ENCODE measurements at places on chromosomes 1 and 21. TPM values are rescaled to one million over a fixed set of nuclear protein-coding genes. Genes with fewer than 3 reads are reported as not detected.

FAM177B gene
- not detected for total RNA-seq

VAV3 gene
- total RNA-seq = 5.2 TPM

DNA sequence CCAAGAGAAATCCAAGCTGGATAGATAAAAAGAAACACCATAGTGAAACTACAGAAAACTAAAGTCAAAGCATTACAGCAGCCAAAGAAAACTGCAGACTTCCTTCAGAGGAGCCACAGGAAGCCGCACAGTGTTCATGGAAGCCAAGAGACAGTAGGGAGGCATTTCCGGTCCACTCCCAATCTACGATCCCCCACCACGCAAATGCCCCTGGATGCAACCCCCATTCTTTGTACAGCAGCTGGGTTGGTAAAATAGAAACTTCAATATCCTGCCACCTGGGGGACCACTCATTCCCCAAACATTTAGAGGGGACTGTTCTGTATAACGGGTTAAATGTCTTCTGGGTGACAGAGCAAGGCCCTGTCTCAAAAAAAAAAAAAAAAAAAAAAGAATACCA lies 43.9 kb upstream of the TSPEAR start:
- no peak for DNase-seq
- no peaks in the 10 kb centered on the region for H3K4me1 ChIP-seq
- no peak overlapping the region for H3K27ac ChIP-seq

GRCh38 chr1:155256058-155256852 lies 972 bp upstream of the ENTREP3 start:
- H3K36me3 ChIP-seq = peaks cover 26% of the 10 kb centered on the region
- H3K4me1 ChIP-seq = peaks cover 33% of the 10 kb centered on the region
- DNase-seq = no peak
- no peaks in the 10 kb centered on the region for H3K27me3 ChIP-seq

- H3K36me3 ChIP-seq = peaks cover 7% of the 10 kb centered on the region
- no peak overlapping the region for H3K27ac ChIP-seq
- no peaks in the 10 kb centered on the region for H3K27me3 ChIP-seq
- no peak for DNase-seq
- peaks cover 8% of the 10 kb centered on the region for H3K4me1 ChIP-seq
Measured at GRCh38 chr1:59468828-59469428, 172.0 kb downstream of the FGGY start.

DNA sequence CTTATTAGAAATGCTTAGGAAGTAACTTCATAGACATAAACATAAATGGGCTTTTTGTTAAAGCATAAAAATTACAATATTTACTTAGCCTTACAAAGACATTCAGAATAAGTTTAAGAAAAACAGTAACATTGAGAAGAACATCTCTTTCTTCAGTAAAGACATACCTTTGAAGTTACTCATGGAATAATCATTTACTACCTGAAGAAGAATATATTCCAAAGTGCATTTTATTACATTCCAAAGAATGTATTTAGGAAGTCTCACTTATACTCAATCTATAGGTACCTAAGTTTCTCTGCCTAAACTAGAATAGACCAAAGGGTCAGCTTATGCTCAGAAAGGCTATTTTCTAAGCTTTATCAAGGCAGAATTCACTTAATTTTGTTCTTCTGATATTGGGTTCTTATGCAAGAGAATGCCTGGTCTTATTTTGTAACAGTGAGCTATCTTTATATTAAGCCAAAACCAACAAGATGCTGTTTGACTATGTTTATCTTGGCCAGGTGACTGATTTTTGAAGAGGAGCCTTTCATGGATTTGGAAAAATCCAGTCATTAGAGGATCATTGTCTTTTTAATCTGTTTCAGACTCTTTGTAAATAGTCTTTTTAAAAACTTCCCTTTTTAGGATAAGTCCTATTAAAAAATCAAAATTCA lies 110.1 kb downstream of the OLFML2B start:
- H3K4me3 ChIP-seq = no peak overlapping the region
- no peaks in the 10 kb centered on the region for H3K27me3 ChIP-seq
- peaks cover 8% of the 10 kb centered on the region for H3K36me3 ChIP-seq
- peaks cover 2% of the 10 kb centered on the region for H3K4me1 ChIP-seq
- no peak for DNase-seq

GRCh38 chr1:87252406-87252805 lies 76.3 kb upstream of the LMO4 start:
- H3K36me3 ChIP-seq = no peaks in the 10 kb centered on the region
- no peak for DNase-seq
- H3K27ac ChIP-seq = no peak overlapping the region
- no peaks in the 10 kb centered on the region for H3K4me1 ChIP-seq
- no peak overlapping the region for H3K4me3 ChIP-seq

GRCh38 chr1:233640179-233640578 lies 26.3 kb downstream of the KCNK1 start:
- DNase-seq = no peak
- no peak overlapping the region for H3K27ac ChIP-seq
- peaks cover 1% of the 10 kb centered on the region for H3K27me3 ChIP-seq
- no peaks in the 10 kb centered on the region for H3K36me3 ChIP-seq

DNA sequence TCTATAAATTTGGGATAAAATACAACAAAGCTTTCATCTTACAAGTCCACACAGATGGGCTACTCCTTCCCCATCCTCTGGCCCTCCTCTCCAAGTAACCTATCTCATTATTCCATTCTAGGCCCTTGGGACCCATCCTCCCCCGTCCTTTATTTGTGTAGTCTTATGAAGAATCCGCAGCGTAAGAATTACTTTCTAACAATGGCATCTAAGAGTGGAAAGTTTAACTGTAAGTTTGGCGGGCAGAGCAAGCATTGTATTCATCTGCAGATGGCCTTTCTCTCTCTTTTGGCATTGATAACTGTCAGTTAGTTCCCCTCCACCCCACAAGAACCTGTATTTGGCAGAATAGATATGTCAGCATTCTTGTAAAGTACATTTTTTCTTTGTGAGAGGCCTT lies 91.9 kb upstream of the TSPAN2 start:
- H3K4me1 ChIP-seq = peaks cover 6% of the 10 kb centered on the region
- H3K27me3 ChIP-seq = no peaks in the 10 kb centered on the region
- DNase-seq = no peak
- H3K27ac ChIP-seq = no peak overlapping the region
- no peak overlapping the region for H3K4me3 ChIP-seq
- no peaks in the 10 kb centered on the region for H3K36me3 ChIP-seq

DNA sequence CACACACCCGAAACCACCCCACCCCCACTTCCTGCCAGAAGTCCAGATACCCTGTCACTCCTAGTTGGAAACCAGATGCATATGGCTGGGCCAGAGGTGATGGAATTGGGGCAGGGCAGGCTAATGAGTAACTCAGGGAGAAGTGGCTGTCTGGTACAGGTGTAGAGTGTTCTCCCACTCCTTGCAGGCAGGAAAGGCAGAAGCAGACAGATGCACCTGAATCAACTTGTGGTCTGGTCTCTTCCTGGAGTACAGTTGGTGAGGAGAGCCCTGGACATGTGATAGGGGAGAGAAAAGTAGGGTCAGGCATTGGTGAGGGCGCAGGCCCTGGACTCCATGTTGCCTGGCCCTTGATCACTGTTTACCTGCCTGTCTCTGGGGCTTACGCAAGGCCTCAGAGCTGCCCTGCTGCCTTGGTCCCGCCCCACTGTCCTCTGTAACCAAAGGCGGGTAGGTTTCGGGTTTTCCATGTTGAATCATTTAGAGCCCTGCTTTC lies 2.5 kb downstream of the CGN start:
- no peaks in the 10 kb centered on the region for H3K36me3 ChIP-seq
- no peak for DNase-seq
- H3K27ac ChIP-seq = no peak overlapping the region
- peaks cover 26% of the 10 kb centered on the region for H3K4me1 ChIP-seq
- peaks cover 6% of the 10 kb centered on the region for H3K27me3 ChIP-seq
- no peak overlapping the region for H3K4me3 ChIP-seq

DNA sequence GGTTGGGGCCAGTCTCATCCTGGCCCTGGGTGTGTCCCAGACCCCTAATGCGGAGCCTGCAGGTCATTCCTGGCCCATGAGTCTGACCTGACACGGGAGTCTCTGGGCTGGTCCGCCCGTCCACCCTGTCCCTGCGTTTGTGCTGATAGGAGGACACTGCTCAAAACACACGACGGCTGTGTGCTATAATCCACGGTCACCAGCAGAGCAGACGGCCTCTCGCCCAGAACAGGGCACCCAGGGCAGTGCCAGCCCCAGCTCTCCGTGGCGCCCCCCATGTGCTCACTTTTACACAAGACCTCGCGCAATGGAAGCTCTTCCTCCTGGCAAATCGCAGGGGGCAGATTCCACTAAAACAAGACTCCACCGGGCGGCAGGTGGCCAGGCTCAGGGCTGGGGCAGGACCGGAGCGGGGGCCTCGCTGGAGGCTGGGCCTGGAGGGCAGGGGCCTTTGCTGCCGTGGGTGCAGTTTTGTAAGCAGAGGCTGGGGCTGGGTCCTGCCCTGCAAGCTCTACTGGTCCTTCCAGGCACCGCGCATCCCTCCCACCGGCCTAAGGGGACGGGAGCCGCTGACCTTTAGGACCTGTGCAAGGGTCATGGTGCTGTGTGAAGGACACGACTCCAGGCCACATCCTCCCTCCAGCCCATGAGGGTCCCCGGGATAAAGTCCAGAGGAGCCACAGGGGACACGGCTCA lies 10.6 kb upstream of the SLC19A1 start:
- H3K27me3 ChIP-seq = peaks cover 3% of the 10 kb centered on the region
- no peaks in the 10 kb centered on the region for H3K36me3 ChIP-seq
- H3K4me3 ChIP-seq = no peak overlapping the region
- H3K4me1 ChIP-seq = peaks cover 43% of the 10 kb centered on the region
- H3K27ac ChIP-seq = peak overlapping the region; percentile 46

- no peak overlapping the region for H3K27ac ChIP-seq
- no peak for DNase-seq
- H3K36me3 ChIP-seq = peaks cover 40% of the 10 kb centered on the region
- peaks cover 24% of the 10 kb centered on the region for H3K4me1 ChIP-seq
Measured at GRCh38 chr1:89873288-89873687, 52.5 kb downstream of the LRRC8D start.

DNA sequence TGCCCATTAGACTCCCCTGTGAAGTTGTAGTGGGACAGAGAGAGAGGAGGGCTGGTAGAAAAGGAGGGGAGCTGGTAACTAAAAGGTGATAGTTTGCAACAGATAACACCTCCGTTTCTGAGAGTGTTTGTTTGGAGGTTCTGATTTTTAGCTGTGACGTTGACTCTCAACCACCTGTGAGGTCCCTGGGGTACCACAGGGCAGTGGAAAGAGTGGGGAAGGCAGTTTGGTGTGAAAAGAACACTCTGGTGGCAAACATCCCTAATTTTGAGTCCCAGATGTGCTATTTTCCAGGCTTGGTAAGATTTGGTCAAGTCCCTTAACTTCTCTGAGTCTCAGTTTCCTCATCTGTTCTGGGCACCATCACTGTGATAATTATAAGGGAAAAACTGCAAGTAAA lies 29.3 kb downstream of the RAB3B start:
- DNase-seq = no peak
- peaks cover 3% of the 10 kb centered on the region for H3K4me1 ChIP-seq
- H3K36me3 ChIP-seq = no peaks in the 10 kb centered on the region
- no peak overlapping the region for H3K27ac ChIP-seq

DNA sequence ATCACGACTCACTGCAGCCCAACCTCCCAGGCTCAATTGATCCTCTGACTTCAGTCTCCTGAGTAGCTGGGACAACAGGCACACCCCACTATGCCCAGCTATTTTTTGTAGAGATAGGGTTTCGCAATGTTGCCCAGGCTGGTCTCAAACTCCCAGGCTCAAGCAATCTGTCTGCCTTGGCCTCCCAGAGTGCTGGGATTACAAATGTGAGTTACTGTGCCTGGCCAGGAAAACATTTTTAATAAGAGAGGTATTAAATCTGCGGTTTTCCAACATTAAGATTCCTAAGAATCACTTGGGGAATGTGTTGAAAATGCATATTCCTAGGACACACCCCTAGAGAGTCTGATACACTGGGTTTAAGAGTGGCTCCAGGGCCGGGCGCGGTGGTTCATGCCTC lies 8.7 kb downstream of the CSF1 start:
- H3K36me3 ChIP-seq = peaks cover 78% of the 10 kb centered on the region
- H3K27ac ChIP-seq = no peak overlapping the region
- no peaks in the 10 kb centered on the region for H3K27me3 ChIP-seq
- peaks cover 59% of the 10 kb centered on the region for H3K4me1 ChIP-seq
- no peak for DNase-seq

Data from activated CD8-positive, alpha-beta T cell treated with anti-CD3 and anti-CD28 coated beads, Interleukin-2, amount 10 ng/mL, durations not matched to agents 7 days and 5 days (primary cell).